ENCODE measurements at places on chromosomes 13 and 19.

DNA sequence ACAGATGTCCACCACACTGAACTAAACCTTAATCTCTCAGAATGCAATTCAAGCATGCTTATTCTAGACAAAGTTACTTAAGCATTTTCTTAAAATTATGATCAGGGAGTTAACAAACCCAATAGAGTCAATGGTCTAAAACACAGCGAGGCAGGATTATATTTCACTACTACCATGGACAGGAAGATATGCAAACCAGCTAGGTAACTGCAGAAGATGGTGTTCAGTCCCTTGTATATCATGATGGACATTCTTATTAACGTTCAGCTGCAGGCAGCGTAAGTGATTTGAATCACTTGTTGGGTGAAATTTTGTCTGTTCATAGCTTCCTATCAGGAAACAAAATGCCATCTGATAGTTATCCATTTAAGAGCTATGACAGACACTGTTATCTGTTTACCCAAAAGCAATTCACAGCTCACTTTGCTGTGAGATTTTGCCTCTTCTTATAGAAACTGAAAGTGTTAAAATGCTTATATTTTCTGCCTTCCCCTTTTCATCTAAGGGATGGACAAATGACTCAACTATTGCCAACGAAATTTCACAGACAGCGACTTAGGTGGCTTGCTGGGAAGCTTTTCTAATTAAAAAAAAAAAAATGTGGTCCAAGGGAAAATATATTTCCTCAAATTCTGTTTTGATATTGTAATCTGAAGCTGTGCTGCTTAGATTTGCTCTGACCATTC lies 591.9 kb downstream of the DACH1 start:
- no peak for DNase-seq

GRCh38 chr13:42524487-42525034 lies 49.4 kb upstream of the TNFSF11 start:
- DNase-seq, result no peak

DNA sequence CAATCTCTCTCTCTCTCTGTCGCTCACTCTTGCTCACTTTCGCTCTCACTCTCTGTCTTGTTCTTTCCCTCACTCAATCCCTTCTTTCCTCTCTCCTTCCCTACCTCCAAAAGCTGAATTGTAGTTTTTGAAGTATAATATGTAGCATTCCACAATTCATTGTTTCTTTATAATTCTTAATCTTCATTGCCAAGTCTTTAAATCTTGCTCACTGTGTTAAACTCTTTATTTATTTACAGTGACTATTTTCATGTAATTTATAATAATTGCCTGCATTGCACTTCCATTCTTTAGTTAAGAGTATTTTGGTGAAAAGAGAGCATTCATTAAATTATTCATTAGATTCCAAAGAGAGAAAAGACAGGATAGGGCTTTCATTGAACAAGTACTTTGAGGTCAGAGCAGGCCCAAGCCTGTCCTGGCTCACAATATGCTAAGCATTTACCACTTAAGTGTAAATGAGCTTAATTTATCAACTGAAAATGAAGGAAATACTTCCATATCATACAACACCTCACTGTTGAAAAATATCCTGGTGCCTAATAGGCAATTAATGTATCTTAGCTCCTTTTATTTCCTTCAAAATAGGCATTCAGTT lies 257.4 kb upstream of the SLITRK1 start:
- no peak for DNase-seq

DNA sequence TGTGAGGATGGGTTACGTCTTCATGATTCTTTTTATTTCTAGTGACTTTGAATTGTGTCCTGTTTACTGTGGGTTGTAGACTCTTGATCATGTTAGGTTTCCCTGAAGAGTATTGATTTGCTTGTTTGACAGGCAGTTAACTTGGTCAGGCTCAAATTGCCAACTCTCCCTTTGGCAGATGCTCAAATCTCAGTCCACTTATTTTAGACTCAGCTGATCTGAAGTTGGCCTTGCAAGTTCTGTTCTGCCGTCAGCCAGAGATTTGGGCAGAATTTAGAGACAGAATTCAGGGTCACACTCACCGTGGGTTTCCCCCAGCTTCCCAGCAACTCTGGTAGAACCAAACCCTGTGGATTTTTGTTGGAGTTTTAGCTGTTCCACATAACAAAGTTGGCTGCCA lies 71.6 kb upstream of the TEX29 start:
- no peak for DNase-seq

DNA sequence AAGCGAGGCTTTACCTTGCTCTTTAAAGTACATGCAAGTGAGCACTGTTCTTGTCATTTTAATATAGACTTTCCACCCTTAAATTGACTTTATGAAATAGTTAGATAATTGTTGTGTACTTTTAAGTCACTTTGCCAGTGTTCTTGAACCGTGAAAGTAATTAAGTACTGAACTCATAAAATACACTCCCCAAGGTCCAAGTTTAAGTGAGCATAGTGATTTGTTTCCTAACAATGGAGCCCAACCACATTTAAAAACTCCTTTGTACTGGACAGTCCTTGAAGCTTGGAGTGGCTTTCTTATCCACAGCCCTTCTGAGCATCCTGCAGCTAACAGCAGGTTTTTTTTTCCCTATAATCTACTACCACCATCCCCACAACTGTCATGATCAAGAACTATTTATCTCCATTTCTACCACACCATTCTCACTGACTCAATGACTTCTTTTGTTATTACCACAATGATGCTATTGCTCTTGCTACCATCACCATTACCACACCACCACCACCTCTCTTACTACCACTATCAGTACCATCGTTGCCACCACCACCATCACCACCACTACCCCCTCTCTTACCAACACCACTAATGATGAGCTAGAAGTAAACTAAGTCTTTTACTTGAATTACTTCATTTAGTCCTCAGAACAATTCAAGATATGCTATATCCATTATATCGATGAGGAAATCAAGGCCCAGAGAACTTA lies 452.6 kb downstream of the DIAPH3 start:
- DNase-seq, result no peak
